AG04449 (cell line): ENCODE measurements at places on chromosomes 6 and 20.

- DNase-seq: no peak
These were observed 2.1 kb downstream of the APOBEC2 start for GRCh38 chr6:41055149-41055548.

DNA sequence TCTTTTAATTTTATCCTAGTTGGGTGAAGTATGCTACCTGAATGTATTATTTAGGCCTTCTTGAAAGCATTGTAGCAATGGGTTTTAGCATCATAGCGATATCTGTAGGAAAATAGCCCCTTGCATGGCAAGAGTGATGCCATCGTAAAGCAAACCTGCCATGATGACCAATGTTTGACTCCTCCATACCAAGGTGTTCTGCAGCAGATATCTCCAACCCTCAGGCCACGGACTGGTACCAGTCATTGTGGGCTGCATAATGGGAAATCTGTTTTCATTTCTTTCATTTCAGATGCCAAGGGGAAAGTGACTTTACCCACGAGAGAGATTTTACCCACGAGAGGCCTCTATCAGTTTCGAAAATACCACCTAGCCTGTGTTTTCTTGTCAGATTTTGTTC lies 6.2 kb downstream of the TXLNB start:
- no peak for DNase-seq

DNA sequence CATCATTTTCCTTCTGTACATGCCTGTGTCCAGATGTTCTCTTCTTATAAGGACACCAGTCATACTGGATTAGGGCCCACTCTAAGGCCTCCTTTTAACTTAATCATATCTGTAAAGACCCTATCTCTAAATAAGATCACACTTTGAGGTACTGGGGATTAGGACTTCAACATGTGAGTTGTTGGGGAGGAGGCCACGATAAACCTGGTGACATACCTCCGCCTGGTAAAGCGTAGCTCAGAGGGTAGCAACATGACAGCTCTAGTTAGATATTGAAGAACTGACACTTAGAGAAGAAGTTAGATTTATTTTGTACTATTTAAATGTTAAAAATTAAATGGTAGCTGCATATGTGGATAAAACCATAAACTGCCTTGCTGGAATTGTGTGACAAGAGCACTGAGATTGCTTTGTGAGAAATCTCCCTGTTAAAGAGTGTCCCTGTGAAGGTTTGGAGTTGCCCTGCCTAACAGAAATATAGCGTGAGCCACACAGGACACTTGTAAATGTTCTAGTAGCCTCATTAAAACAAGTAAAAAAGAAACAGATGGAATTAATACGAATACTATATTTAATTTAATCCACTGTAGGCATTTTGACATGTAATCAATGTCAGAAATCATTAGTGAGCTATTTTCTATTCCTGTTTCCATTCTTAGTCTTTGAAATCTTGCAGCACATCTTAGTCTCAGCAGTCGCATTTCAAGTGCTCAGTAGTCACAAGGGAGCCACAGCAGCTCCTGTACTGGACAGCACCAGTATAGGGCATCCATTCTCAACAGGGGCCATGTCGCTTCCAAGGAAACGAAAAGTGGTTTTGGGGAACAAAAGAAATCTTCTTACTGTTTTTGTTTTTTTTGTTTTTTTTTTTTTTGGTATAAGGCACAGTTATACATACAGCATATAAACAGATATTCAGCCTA lies 13.4 kb downstream of the PLCB1 start:
- DNase-seq: no peak

DNA sequence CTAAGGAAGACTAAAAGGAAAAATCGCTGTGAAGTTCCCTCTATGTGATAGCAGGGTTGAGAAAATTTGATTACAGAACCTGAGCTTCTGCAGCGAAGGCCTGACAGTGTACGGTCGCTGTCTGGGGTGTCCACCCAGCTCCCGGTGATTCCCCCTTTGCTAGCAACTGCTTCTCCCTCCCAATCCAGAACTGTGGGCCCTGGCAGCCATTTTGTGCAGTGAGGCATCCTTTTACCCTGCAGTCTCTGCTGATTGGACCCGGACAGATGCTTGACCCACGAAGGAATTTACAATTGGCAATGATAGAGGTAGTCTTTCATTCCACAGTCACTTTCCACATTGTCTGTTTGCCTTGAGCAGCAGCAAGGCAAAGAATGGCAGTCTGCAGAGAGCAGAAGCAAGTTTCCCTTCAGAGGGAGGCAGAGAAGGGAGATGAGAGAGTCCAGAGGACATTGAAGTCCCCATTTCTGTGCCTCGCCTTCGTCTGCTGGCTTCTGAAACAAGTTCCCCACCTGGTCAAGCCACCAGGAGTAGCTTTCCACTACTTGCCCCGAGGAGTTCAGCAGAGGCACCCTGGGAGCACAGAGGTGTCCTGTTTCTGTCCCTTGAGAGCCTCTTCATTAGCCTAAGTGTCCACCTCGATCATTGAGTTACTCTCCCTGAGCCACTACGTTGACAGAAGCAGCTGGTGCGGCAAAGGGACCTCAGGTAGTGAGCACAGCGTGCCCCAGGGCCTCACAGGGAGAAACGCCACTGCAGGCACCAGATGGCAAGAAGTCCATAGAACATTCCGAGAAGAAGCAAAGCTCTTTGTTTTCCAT lies 370.3 kb downstream of the NRN1 start:
- DNase-seq: no peak

DNA sequence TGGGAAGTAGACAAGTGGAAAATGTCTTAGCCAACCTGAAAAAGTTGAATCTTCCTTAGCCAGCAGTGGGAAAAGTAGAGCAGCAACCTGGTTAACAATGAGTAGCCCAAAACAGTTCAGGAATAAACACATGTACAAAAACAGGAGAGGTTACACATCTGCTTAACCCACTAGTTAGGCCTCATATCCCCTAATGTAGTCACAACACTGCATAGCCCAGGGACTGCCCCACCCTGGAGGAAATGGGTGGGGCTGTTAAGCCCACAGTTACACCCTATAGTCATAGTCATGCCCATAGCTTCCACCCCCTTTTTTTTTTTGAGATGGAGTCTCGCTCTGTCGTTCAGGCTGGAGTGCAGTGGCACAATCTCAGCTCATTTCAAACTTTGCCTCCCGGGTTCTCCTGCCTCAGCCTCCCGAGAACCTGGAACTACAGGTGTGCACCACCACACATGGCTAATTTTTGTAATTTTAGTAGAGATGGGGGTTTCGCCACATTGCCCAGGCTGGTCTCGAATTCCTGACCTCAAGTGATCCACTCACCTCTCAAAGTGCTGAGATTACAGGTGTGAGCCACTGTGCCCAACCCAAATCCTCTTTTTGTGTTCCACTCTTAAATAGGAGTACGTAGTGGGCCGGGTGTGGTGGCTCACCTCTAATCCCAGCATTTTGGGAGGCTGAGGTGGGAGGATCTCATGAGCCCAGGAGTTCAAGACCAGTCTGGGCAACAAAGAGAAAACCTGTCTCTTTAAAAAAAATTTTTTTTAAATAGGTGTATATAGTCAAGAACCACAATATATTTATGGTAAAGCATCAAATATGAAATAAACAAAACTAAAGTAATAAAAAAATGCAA lies 24.5 kb downstream of the ILRUN start:
- DNase-seq: no peak

DNA sequence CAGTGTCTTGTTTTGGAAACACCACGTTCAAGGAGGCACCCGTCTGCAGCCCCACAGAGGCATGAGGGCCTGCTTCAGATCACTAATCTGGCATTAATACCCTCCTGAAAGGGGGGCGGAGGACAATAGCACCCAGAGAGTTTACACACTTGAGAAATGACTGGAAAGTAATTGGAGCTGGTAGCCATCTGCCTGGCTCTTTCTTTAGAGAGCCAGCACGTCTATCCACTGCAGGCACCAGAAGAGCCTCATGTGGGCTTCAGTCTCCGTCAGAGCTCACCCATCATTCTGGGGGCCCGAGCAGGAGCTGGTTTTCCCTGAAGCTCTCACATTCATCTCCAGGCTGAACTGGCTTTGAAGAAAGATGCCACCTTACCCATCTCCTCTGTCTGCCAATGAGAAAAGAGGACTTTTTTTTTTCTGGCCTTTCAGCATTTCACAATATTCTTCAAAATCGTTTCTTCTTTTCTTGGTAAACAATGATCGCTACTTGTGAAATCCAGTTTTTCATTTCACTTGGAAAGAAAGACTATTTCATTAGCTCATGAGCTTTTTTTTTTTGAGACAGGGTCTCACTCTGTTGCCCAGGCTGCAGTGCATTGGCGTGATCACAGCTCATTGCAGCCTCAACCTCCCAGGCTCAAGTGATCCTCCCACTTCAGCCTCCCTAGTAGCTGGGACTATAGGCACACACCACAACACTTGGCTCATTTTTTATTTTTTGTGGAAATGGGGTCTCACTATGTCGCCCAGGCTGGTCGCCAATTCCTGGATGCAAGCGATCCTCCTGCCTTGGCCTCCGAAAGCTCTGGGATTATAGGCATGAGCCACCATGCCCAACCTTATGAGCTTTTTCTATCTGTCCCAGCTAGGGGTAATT lies 124.7 kb upstream of the ZNF217 start:
- DNase-seq: no peak

- no peak for DNase-seq
These were observed 28.6 kb downstream of the PPARD start for GRCh38 chr6:35370785-35371493.

DNA sequence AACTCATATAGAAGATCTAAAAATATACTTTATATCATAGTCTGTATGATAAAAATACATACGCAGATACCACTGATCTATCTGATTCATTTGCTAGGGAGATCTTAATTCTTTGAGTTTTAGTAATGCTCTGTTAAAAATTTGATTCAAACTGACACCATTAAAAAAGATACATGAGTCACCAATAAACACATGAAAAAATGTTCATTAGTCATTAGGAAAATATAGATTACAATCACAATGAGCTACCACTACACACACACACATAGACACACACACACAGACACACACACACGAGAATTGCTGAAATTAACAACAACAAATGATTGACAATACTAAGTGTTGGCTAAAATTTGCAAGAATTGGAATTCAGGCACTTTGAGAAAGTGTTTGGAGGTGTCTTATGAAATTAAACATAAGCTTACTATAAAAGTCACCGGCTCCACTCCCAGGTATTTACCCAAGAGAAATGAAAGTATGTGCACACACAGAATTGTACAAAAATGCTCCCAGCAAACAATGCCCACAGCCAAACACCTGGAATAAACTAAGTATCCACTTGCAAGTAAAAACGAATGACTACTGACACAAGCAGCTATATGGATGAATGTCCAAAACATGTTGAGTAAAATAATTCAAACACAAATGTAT lies 117.7 kb upstream of the GGTLC1 start:
- no peak for DNase-seq

GRCh38 chr20:18404172-18404571 lies 62.7 kb downstream of the DZANK1 start:
- no peak for DNase-seq

DNA sequence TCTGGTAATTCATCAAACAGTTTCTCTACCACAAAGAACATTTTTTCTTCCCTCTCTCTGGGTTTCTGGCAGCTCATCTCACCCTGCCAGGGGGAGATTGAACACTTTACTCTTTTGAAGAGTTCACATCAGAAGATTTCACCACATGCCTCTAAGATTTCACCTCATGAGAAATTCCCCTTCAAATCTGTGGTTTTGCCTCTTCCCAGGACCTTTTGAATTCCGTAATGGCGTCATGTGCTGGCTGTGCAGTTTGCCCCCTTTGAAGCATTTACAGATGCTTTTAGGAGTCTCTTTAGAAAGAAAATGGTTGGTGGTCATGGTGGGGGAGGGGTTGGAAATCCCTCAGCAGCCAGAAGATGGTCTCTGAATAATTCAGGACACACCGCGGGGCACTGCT lies 486.1 kb downstream of the QKI start:
- DNase-seq: peak; percentile 23
